ENCODE measurements at places on chromosomes 3 and 15.

GRCh38 chr3:141372656-141373055 lies 4.4 kb downstream of the ZBTB38 start:
- no peak for DNase-seq

DNA sequence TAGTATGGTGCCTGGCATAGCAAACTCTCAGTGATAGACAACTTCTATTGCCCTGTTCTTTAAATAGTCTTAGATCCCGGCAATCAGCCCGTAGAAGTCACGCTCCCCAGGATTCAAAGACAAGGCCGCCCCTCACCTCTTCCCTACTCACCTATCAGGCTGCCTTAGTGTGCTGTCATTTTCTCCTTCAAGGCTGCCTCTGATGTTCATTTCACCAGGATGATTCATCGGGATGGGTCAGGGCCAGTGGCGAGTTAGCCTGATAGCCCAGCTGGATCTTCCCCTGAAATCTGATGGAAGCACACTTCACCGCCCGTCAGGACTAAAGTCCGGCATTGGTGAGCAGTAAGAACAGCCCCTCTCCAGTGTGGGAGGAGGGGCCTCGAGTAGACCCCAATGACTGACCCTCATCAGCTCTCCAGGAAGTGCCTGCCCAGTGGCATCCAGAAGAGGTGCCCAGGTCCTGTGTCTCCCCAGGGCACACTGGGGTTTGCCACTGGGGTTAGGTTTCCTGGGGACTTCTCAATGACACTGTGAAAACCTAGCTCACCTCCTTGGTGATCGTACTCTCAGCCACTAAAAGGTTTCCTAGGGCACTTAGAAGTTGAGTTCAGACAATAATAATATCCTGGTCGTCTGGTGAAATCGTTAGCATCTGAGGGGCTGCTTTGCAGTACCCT lies 37.5 kb downstream of the TPM1 start:
- DNase-seq, result no peak

GRCh38 chr3:58824285-58824684 lies 157.7 kb upstream of the FAM3D start:
- peak; percentile 28 for DNase-seq

GRCh38 chr3:72189339-72189738 lies 404.4 kb upstream of the PROK2 start:
- DNase-seq, result no peak

DNA sequence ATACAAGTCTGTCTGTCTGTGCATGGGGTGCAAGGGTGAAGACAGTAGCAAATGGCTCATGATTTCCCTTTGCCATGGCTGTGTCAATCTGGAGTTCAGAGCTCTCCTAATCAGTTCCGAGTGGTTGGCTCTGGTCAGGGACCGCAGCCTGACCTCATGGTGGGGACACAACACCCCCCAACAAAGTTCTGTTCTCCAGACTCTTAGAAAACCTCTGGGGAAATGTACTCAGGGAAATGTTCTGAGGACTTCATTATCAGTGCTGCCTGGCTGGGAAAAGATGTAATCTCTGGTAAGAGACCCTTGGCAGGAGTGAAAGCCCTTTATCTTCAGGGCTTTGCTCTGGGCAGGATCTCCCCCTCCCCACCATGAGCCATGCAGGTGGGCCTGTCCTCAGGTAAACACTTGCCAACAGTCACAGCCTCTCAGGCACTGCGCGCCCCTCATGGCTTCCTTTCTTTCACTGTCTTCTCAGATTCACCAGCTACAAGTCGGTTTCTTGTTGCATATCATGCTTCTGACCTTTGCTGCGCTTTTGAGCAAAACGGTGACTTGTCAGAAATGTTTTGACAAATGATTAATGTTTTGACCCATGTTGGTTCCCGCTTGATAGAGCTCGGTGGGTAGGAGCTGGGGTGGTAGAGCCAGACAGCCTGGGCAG lies 95.5 kb downstream of the ST6GAL1 start:
- DNase-seq, result no peak

DNA sequence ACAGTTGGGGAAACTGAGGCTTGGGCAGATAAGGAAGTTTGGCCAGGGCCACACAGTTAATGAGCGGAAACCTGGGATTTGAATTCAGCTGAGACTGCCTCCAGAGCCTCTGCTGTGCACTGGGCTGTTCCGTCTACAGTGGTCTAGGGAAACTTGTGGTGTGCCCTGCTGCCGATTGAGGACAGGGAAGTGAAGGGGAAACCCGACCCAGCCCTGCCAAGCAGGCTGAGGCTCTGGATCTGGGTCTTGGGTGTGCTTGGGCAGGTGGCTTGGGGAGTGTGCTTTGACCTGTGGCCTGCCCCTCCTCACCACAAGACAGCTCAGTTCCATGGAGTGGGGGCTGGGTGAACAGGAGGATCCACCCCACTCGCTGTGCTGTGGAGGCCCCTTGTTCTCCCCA lies 17.6 kb downstream of the NISCH start:
- DNase-seq, result no peak

- no peak for DNase-seq
These were observed 600.8 kb downstream of the FOXP1 start for GRCh38 chr3:70982700-70983140.

DNA sequence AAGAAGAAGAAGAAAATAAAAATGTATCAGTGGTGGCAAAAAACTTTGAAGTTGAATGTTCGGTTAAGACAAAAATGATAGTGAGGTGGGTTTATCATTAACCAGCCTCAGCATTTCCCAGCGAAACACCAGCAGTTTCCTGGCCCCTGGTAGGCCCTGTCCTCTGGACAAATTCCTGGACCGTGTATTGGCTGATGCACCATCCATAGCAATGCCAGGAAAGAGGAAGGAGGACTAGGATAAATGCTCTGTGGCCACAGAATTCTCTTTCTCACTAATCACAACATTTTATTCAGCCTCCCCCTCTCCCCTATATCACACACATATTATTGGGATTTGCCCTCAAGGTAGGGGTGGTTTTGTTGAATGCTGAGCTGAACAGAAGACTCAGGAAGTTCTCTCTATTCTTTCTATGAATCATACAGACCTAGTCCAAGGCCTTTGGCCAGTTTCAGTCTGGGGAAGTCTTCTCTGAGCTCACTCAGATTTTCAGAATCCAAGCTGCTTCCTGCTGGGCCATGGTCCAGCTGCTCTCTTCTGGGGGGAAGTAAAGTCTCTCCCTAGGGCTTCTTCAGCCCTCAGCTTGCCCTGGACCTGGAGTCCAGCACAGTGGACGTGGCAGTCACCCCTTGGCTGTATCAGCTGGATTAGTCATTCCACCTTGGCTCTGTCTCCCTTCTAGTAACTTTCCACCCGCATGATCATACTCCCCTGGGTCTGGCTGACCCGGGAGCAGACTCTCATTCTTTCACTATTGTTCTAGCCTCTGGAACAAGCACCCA lies 27.6 kb downstream of the SLC28A1 start:
- DNase-seq, result peak; percentile 74

- DNase-seq, result no peak
These were observed 32.8 kb upstream of the SSR3 start for GRCh38 chr3:156587760-156588069.
